ENCODE measurements at places on chromosomes 3 and 15. TPM values are rescaled to one million over a fixed set of nuclear protein-coding genes. Genes with fewer than 3 reads are reported as not detected.

DNA sequence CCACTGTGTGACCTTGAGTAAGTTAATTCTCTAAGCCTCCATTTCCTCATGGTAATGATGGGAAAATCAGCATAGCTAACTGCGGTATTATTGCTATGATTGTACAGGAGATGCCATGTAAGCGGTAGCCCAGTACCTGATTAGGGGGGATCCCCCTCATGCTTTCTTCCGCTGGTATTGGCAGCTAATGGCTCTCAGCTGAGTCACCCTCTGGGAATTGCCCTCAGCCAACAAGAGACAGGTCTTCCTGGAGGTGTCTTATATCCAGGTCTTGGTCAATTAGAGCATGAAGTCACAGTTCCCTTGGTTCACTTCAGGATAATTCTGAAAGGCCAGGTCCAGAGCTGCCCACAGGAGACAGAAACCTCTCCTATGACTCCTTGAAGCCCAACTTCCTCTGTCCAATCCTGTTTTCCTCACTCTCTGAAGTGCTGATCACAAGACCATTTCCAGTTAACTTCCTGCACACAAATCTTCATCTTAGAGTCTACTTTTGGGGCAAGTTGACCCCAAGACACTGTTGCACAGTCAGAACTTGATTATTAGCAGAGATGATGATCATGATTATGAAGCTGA lies 724.7 kb upstream of the ZNF385D start:
- DNase-seq: no peak

GRCh38 chr3:35705904-35706303 lies 66.6 kb downstream of the ARPP21 start:
- no peak for DNase-seq

LMCD1 gene
- 35.7 TPM for total RNA-seq

GRCh38 chr3:53243165-53243564 lies 12.7 kb downstream of the TKT start:
- DNase-seq: no peak

CEP19 gene
- 3.1 TPM for total RNA-seq

TWF2 gene
- 47.5 TPM for total RNA-seq

DNA sequence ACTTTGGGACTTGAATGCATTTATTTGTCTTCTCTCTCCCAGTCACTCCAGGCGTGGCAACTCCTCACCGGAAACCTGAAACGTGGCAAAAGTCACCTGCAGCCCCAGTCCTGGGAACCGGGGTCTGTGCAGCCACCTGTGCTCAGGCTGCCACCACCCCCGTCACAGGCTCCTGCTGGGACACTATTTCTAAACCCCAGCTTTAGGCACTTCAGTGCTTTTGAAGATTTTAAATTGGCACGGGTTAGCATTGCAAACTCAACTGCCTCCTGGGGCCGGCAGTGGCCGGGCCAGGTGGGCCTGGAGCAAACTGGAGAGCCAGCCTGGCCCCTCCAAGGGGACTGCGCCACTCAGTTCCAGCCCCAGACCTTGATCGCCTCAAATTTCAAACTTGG lies 146.7 kb upstream of the IQSEC1 start:
- DNase-seq: no peak

TRPM1 gene
- not detected for total RNA-seq
